ENCODE measurements at places on chromosomes 16 and 17.

DNA sequence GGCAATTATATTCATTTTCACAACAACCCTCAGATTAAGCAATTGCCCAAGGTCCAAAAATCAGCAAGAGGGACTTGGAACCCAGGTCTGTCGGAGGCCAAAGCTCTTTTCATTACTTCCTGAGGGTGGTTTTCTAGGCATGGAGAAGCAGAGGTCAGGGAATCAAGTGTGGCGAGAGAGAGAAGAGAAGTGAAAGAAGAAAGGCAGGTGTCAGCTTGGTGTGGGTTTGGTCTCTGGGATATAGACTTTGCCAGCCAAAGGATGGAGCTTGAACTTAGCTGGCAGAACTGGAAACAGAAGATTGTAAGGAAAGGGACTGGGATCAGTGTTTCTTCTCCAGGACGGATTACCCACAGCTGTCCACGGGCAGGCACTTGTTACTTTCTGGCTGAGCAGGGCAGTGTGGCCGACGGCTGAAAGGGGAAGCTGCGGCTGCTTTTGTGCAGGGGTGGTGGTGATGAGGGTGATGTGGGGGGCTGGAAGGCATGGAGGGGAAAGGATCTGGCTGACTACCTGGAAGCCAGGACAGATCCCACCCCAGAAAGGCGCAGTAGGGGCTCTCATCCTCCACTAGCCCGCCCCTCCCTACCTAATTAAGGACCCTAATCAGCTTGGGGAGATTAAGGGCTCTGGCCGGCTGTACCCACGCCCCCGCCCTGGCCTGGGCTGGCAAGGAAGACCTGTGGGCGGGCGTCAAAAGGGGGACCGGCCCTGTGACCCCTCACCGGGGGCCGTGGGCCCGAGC is at the start of gene GUCY2D:
TSS of gene GUCY2D (plus strand) at position 640 of the 745 bp plus-strand sequence. CDS start 433 bp downstream, outside the sequence.
- DNase-seq: no peak

DNA sequence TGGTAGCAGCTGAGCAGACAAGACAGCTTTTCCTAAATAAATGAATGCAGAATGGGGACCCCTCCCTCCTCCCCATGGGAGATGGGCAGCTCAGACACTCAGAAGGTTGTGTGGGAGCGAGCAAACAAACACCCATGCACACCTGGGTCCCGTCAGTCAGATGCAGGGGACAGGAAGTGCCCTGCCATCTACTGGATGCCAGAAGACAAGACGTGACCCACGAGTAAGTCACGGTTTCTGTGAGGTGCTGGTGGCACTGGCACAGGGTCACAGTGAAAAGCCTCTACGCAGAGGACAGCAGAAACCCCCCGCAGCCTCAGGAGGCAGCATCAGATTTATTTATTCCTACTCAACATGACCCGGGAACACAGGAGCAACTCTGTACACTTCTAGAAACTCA is 8.4 kb downstream of the HBQ1 start:
- DNase-seq: no peak

GRCh38 chr16:86396901-86397311 is 113.4 kb upstream of the FOXF1 start:
- DNase-seq: peak; percentile 95

- no peak for DNase-seq
These were observed 417.0 kb upstream of the HSBP1 start for GRCh38 chr16:83390759-83391158.

DNA sequence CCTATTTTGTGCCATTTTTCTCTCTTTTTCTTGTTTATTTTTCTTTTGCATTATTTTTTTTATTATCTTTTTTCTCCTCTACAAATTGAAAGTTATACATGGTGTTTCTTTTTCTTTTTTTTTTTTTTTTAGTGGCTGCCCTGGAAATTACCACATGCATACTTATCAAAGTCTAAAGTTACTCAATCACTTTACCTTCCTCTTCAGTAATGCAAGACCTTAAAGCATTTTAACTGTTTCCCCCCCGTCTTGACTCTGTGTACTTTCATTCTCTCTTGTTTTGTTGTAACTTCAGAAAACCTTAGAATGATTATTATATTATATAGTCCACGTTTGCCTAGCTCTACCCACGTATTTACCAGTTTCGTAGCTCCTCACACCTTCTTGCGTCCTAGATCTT is 33.3 kb upstream of the SMPD3 start:
- DNase-seq: no peak

DNA sequence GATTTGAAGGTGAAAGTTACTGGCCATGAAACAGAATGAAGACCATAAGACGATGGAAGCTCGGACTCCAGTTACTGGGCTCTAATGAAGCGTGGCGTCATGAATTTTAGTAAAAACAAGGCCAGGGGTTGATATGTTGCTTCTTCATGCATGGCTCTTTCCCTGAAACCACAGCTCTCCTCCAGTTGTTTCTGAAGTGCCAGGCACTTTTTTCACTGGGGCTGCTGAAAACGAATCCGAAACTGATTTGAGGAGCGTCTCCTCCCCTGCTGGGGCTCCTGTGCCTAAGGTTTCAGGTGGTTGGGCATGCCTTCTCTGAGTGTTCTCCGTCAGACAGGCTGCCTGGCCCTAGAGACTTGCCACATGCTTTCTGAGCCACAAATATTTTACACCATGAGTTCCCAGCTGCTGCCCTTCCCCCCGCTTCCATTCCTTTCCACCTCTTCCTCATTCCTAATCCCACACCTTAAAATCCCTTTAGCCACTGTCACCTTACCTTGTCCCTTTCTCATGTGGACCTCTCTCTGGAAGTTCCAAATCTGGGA is 3.7 kb upstream of the MYL4 start:
- peak; percentile 68 for DNase-seq

GRCh38 chr16:11260596-11260966 is 4.6 kb upstream of the SOCS1 start:
- DNase-seq: no peak

DNA sequence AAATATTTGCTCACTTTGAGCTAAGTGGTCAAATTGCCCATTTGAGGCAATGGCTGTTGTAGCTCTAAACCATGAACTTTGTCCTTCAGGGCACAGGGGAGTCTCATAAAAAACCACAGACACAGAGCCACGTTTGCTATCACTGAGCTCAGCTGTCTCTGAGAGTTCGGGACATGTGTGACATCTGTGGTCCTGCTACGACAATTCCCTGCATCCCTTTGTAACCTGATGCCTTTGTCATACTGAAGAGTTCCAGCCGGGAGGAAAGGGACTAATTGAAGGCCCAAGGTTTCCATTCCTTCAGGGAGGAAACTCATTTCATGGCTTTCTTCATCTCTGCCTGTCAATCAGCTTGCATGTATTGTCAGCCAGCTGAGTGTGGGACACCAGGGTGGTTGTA is 599.4 kb upstream of the CDH5 start:
- no peak for DNase-seq

DNA sequence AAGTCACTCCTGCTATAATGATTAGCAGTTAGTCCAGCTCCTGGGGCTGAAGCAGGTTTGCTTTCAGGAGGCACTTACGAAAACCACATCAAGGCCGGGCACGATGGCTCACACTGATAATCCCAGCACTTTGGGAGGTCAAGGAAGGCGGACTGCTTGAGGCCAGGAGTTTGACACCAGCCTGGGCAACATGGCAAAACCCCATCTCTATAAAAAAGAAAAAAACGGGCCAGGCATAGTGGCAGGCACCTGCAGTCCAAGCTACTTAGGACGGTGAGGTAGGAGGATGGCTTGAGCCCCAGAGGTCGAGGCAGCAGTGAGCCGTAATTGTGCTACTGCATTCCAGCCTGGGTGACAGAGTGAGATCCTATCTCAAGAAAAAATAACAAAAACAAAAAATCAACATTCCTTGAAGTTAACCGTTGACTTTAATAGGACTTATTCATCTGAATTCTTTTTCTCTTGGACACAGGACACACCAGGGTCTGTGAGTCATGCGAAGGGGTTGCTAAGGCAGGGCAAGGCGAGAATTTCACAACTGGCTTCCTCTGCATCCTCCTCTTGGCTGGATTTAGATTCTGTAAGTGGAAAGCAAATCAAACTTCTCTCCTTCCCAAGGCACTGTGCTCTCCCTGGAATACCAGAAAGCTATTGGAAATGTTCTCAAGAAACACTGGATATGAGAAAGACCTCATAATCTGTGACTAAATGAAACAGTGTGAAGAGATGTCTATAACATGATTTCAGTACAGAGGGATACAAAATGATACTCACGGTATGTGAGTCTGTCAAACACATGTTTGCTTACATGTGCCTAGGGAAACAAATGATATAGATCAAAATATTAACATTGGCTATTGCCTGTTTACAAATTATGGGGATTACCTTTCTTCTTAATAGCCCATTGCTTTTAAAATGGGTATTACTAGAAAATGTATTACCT is 99.5 kb downstream of the SYCE1L start:
- DNase-seq: peak; percentile 88

- no peak for DNase-seq
These were observed 11.2 kb downstream of the ITGA2B start for GRCh38 chr17:44378171-44378705.

DNA sequence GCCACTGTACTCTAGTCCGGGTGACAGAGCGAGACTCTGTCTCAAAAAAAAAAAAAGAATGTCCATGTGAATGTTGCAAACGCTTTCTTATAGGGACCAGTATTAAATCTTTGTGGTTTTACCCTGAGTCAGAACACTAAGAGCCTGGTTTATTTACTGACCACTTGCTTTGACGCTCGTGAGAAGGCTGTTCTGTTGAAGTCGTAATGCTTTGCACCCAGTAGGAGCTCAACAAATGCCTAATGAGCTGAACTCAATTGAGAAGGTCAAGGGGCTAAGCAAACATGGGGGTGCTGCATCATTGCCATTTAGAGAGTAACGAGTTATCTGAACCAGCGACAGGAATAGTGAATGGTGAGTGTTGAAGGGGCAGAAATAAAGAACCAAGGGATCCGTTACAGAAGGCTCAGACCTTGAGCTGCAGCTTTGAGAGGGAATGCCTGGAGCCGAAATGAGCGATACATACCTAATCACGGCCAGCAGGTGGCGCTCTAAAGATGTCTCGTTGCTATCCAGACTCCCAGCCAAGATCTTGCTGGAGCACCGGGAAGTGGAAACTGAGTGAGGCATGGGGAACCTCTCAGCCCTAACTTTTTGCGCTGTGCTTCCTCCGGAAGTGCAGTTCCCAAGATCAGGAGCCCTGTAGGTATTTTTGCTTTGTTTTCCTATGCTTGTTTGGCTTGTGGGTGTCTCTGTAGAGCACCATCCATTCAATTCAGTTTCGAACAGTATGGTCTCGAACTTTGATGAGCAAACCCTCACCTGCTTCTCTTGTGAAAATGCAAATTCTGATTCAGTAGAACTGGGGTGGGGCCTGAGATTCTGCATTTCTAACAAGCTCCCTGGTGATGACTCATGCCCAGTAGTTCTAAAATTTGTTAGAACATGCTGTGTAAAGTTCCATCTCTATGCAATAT is 12.6 kb upstream of the RNF222 start:
- DNase-seq: peak; percentile 82

- no peak for DNase-seq
These were observed 6.4 kb upstream of the SOCS3 start for GRCh38 chr17:78366109-78366848.

GRCh38 chr17:74608511-74608910 is 15.0 kb downstream of the CD300E start:
- DNase-seq: no peak

DNA sequence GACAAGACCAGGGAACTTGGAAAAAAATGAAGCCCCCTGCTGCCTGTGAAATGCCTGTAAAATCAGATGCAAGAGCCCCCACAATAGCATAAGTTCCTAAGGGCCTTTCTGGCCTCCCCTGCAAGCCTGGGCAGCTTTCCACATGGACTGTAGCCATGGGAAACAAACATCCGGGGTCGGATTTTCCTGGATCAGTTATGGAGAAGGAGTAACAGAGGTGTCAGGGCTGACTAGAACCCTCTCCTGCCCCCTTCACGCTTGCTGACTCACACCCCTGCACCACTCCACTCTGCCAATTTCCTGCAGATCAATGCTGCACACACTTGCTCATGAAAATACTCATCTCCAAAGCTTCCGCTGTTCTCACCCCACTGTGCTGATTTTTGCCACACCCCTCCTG is 258.6 kb downstream of the CBLN1 start:
- DNase-seq: peak; percentile 39

GRCh38 chr16:75402159-75402820 is 31.0 kb downstream of the CFDP1 start:
- peak; percentile 75 for DNase-seq

GRCh38 chr17:28317966-28318758 is 838 bp upstream of the TMEM97 start:
- DNase-seq: no peak

DNA sequence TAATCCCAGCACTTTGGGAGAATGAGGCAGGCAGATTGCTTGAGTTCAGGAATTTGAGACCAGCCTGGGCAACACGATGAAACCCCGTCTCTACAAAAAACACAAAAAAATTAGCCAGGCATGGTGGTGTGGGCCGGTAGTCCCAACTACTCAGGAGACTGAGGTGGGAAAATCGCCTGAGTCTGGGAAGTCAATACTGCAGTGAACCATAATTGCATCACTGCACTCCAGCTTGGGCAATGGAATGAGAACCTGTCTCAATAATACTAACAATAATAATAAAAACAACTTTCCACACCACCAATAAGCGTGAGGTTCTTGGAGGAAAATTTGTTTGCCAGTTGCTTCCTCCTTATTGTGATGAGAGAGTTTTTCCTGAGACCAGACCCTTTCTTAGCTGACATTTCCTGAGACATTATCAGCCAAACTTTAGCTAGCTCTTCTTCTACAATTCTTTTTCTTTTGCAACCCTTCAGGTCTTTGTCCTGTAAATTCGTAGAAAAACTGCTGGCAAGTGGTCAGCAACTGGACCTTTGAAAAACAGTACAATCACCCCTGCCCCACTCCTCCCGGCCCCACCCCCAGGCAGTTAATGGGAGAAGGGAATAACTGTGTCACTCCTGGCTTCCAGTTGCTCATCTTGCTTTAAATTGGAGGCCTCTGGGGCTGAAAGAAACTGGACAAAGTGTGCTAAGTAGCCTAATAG is 3.5 kb upstream of the EZH1 start:
- DNase-seq: no peak

DNA sequence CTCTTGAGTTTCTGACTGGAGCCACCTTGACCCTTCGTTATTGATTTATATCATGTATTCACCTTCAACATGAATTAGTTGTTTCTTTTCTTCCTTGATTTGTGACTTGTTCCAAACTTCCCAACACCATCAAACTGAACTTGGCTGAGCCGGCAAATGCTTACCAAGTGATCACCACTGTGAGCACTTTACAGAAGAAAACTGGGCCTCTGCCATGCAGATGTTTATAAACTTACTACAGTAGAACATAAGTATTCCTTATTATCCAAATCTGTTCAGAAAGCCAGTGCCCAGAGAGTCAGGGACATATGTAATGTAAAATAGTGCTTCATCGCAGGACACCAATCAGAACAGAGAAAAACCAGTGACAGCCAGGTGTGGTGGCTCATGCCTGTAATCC is 19.9 kb downstream of the CMTM4 start:
- peak; percentile 47 for DNase-seq

- DNase-seq: no peak
These were observed 893 bp upstream of the ODF4 start for GRCh38 chr17:8338753-8339140.

- DNase-seq: no peak
These were observed 67.0 kb upstream of the DNAH17 start for GRCh38 chr17:78644224-78644623.
